ENCODE measurements at places on chromosomes 11 and 22.

DNA sequence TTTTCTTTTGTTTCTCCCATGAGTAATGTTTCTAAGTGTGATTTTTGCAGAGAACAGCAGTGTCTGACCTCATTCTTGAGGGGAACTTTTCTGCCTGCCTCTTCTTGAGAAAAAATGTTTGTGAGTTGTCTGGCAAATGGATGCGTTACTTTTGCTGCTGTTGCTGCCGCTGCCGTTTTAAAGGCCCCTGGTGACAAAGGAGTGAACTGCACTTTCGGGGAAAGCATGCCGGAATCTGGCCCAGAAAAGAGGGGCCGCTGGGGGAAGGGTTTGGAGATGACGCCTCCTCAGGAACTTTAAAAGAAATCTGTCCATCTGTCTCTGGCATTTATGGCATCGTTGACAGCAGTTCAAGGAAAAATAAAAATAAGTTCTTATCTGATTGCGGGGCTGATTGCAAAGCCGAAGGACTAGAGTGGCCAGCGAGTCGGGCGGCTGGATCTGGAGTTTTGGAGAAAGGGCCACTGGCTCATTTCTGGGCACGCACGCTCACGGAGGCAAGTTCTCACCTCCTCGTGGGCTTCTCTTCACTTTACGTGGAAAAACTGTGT lies 16.5 kb downstream of the ZBTB16 start:
- no peak for DNase-seq

- DNase-seq, result no peak
Measured at GRCh38 chr22:50621356-50621880, 6.5 kb downstream of the ARSA start.

DNA sequence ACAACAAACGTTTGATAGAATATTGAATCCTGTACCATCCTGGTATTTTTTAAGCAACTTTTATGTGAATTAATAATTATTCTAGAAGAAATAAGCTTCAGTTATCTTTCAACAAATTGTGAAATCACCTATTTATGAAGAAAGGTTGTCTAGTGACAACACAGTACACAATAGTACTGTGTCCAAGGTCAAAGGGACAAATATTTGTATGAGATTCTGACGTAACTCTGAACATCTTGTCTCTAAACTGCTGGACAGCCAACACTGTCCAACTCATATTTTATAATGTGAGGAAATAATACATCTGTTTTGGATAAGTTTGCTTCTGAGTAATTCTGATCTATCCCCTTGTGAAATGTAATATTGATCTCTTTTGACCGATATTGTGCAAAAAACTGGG lies 18.9 kb downstream of the CASP5 start:
- DNase-seq, result no peak

GRCh38 chr11:93517041-93517440 lies 26.1 kb downstream of the SMCO4 start:
- no peak for DNase-seq
